ENCODE measurements at places on chromosomes 11 and 22.
A peak's percentile ranks its signal among the peaks of the same experiment; 100 is the strongest.

- H3K36me3 ChIP-seq: peaks cover 65% of the 10 kb centered on the region
- peaks cover 18% of the 10 kb centered on the region for H3K4me1 ChIP-seq
- H3K27ac ChIP-seq: peak overlapping the region; percentile 43
- peak; percentile 83 for DNase-seq
- H3K4me3 ChIP-seq: no peak overlapping the region
These were observed 25.4 kb downstream of the PATL1 start for GRCh38 chr11:59643390-59643789.

DNA sequence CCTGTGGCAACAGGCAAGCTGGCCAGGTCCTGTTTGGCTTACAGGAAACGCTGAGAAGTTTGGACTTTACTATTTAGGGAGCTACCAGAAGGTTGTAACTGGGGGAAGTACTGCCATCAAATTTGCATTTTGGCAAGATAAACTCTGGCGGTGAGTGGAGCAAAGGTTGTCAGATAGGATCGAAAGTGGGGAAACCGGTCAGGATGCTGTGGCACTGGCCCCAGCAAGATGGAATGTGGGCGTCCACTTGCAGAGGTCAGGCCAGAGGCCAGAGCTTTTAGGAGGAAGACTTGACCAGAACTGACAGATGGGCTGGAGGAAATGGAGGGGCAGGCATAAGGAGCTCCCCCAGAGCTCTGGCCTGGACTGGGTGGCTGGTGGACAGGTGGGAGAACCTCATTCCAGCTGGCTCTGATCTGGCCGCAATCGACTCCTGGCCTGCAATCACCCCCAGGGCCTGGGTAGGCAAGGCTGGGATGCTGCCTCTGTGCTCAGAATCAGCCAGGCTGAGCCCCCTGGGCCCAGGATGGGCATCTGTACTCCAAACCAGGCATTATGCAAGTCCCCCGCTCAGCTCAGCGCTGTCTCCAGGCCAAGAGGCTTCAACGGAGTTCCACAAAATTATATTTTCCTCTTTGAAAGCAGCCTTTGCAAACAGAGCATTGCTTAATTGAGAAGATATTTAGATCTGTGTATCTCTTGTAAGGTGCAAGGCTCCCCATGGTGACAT lies 178.3 kb upstream of the NECTIN1 start:
- DNase-seq: no peak
- no peak overlapping the region for H3K27ac ChIP-seq
- H3K4me3 ChIP-seq: no peak overlapping the region
- peaks cover 11% of the 10 kb centered on the region for H3K4me1 ChIP-seq

DNA sequence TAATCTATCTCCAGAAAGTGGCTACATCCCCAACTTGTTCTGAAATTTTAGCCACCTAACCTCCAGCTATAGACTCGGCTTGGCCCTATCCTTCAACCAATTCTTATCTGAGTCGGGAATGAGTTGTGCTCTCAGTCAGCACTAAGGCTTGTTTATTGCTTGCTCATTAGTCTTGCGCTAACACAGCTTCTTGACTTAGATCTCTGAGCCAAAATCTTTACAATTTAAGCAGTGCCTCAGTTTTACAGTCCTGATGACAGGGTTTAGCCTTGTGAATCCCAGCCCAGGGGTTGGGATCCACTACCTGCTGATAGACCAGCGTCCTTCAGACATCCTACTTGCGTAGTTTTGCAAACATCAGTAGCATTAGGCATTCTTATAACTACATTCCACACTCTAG lies 144.6 kb downstream of the NOX4 start:
- H3K27ac ChIP-seq: no peak overlapping the region
- no peak for DNase-seq
- H3K4me3 ChIP-seq: no peak overlapping the region
- H3K27me3 ChIP-seq: no peaks in the 10 kb centered on the region
- no peaks in the 10 kb centered on the region for H3K4me1 ChIP-seq
- H3K36me3 ChIP-seq: no peaks in the 10 kb centered on the region

- peaks cover 21% of the 10 kb centered on the region for H3K27me3 ChIP-seq
- no peaks in the 10 kb centered on the region for H3K36me3 ChIP-seq
- no peak overlapping the region for H3K4me3 ChIP-seq
- no peaks in the 10 kb centered on the region for H3K4me1 ChIP-seq
These were observed 6.2 kb downstream of the MRGPRD start for GRCh38 chr11:68974421-68975194.

- H3K27ac ChIP-seq: peak overlapping the region; percentile 87
- peaks cover 2% of the 10 kb centered on the region for H3K36me3 ChIP-seq
- no peak for DNase-seq
- H3K27me3 ChIP-seq: no peaks in the 10 kb centered on the region
- peaks cover 19% of the 10 kb centered on the region for H3K4me1 ChIP-seq
These were observed 873 bp downstream of the NCAPH2 start for GRCh38 chr22:50508897-50509296.

GRCh38 chr11:126194121-126194543 lies 17.3 kb downstream of the RPUSD4 start:
- no peaks in the 10 kb centered on the region for H3K27me3 ChIP-seq
- no peak overlapping the region for H3K4me3 ChIP-seq
- H3K4me1 ChIP-seq: peaks cover 51% of the 10 kb centered on the region
- H3K27ac ChIP-seq: peak overlapping the region; percentile 52

- no peak overlapping the region for H3K4me3 ChIP-seq
- H3K4me1 ChIP-seq: peaks cover 16% of the 10 kb centered on the region
- no peaks in the 10 kb centered on the region for H3K36me3 ChIP-seq
- H3K27ac ChIP-seq: no peak overlapping the region
These were observed 50.9 kb downstream of the IGF2 start for GRCh38 chr11:2088284-2088683.

DNA sequence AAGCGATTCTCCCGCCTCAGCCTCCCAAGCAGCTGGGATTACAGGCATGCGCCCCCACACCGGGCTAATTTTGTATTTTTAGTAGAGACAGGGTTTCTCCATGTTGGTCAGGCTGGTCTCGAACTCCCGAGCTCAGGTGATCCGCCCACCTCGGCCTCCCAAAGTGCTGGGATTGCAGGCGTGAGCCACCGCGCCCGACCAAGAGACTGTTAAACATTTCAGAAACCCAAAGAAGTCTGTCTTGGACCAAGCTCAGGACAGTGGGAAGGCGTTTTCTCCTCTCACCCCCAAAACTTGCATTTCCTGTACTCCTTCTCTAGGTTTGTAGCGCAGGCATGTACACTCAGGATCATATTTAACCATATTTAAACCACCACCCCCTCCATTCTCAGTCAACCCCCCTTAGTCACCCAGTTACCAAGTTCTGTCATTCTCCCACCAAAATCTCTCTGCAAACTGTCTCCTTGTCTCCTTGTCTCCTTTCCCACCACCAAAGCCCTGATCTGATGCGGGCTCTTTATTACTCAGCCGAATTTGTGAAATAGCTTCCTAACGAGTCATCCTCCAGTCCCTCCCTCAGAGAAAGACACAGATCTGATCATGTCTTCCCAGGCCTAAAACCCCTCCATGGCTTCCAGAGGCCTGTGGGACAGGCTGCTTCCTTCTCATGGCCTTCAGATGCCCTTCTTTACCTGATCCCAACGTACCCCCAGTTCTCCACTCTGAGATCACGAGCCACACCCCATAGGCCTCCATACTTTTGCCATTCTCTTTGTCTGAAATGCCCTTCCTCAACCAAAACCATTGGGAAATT lies 29.0 kb upstream of the CREB3L1 start:
- no peak overlapping the region for H3K27ac ChIP-seq
- peak; percentile 33 for DNase-seq
- H3K4me1 ChIP-seq: peaks cover 51% of the 10 kb centered on the region

- no peak overlapping the region for H3K27ac ChIP-seq
- no peaks in the 10 kb centered on the region for H3K27me3 ChIP-seq
- no peak for DNase-seq
- peaks cover under 1% of the 10 kb centered on the region for H3K4me1 ChIP-seq
- H3K36me3 ChIP-seq: no peaks in the 10 kb centered on the region
- H3K4me3 ChIP-seq: no peak overlapping the region
These were observed 136.2 kb upstream of the SEZ6L start for GRCh38 chr22:26033071-26033470.

GRCh38 chr11:12430351-12430750 lies 53.0 kb downstream of the PARVA start:
- H3K4me1 ChIP-seq: peaks cover 35% of the 10 kb centered on the region
- H3K4me3 ChIP-seq: no peak overlapping the region
- no peaks in the 10 kb centered on the region for H3K27me3 ChIP-seq
- no peak for DNase-seq
- no peak overlapping the region for H3K27ac ChIP-seq

GRCh38 chr11:134583397-134583990 lies 171.5 kb upstream of the B3GAT1 start:
- peaks cover 9% of the 10 kb centered on the region for H3K4me1 ChIP-seq
- no peaks in the 10 kb centered on the region for H3K36me3 ChIP-seq
- no peak overlapping the region for H3K27ac ChIP-seq
- no peak for DNase-seq
- no peak overlapping the region for H3K4me3 ChIP-seq

DNA sequence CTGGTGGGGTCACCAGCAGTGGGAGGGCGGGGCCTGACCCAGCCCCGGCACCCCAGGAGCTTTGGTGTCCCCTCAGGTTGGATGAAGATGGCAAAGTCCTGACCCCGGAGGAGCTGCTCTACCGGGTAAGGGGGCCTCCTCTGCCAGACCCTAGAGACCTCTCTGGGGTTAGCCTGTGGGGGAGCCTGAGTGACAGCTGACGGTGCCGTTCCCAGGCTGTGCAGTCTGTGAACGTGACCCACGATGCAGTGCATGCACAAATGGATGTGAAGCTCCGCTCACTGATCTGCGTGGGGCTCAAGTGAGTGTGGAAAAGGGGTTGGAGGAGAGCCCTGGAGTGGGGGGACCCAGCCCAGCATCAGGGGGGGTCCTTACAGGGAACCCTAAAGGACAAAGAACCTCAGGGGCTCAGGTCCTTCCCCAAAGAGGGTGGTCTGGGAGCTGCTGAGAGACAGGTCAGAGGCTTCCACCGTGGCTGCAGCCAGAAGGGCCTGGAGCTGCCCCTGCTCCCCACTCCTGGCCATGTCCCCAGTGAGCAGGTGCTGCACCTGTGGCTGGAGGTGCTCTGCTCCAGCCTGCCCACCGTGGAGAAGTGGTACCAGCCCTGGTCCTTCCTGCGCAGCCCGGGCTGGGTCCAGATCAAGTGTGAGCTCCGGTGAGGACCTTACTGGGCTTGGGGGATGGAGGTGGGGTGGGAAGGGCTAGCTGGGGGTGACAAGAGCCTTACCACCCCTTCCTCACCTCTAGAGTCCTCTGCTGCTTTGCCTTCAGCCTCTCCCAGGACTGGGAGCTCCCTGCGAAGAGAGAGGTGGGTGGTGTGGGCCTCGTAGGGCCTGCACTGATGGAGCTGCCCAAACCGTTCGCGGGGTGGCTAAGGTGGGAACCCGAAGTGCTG lies 38.6 kb downstream of the SGSM3 start:
- no peak overlapping the region for H3K4me3 ChIP-seq
- H3K36me3 ChIP-seq: peaks cover 14% of the 10 kb centered on the region
- no peak overlapping the region for H3K27ac ChIP-seq
- no peaks in the 10 kb centered on the region for H3K4me1 ChIP-seq

DNA sequence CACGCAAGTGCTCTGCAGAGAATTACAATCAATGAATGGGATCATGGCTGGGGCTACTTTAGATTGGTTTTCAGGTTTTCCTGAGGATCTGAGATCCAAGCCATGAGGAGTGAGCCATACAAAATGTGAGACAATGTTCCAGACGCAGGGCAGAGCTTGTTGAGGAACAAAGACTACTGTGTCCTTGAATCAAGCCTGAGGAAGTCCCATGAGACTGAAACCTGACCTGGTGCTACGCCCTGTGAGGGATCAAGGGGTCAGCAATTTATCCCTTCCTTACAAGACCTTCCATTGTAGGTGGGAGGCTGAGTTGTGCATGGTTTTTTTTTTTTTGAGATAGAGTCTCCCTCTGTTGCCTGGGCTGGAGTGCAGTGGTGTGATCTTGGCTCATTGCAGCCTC lies 2.1 kb downstream of the INCENP start:
- H3K4me1 ChIP-seq: peaks cover 34% of the 10 kb centered on the region
- no peak overlapping the region for H3K27ac ChIP-seq
- H3K4me3 ChIP-seq: 0 out of 2 replicates have a peak overlapping the region, but pooled peaks have one; percentile 4
- no peaks in the 10 kb centered on the region for H3K27me3 ChIP-seq
- H3K36me3 ChIP-seq: peaks cover 14% of the 10 kb centered on the region

DNA sequence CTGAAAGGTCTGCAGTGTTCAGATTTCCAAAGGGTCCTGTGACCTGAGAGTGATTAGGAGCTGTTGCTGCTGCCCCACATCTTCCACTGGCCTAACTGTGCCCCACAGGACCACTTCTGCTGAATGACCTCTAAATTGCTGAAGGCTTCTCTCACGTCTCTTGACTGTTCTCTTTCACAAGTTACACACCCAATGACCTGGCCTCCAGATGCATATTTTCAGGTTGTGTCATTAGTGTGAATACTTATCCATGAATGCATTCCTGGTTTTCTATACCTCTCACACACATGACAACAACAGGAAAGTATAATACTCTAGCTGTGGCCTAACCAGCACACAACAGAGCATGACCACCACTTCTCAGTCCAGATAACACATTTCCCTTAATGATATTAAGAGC lies 15.4 kb downstream of the PRR14L start:
- H3K36me3 ChIP-seq: 0 out of 2 replicates have a peak, but pooled peaks cover 3% of the 10 kb centered on the region
- peak; percentile 29 for DNase-seq
- H3K27me3 ChIP-seq: no peaks in the 10 kb centered on the region
- no peak overlapping the region for H3K4me3 ChIP-seq

- H3K27ac ChIP-seq: no peak overlapping the region
- no peak overlapping the region for H3K4me3 ChIP-seq
- H3K36me3 ChIP-seq: no peaks in the 10 kb centered on the region
These were observed 45.4 kb upstream of the ANO3 start for GRCh38 chr11:26286472-26287066.

- no peak for DNase-seq
- no peak overlapping the region for H3K4me3 ChIP-seq
- no peaks in the 10 kb centered on the region for H3K27me3 ChIP-seq
- H3K27ac ChIP-seq: no peak overlapping the region
- H3K4me1 ChIP-seq: peaks cover 21% of the 10 kb centered on the region
These were observed 7.1 kb downstream of the VSIG10L2 start for GRCh38 chr11:125952973-125953372.

GRCh38 chr22:40121461-40121860 lies 56.3 kb upstream of the TNRC6B start:
- H3K36me3 ChIP-seq: no peaks in the 10 kb centered on the region
- no peak overlapping the region for H3K4me3 ChIP-seq
- H3K4me1 ChIP-seq: no peaks in the 10 kb centered on the region
- no peaks in the 10 kb centered on the region for H3K27me3 ChIP-seq

DNA sequence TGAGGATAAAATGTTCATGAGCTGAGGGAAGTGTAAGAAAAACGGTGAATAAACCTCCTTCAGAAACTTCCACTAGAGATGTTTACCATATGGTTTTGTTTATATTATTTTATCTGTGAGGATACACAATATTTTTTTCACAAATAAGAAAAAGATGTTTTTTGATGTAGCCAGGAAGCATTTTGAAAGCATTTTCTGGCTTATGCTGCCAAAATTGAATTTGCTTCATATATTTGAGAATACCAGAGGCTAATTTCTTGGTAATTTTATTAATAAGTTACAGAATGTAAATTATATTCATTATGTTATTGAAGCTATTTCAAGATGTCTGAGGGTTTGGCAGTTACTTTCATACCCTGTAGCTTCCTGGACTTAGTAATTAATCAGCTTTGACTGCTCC lies 686.6 kb downstream of the LUZP2 start:
- no peak overlapping the region for H3K4me3 ChIP-seq
- H3K27ac ChIP-seq: no peak overlapping the region
- no peaks in the 10 kb centered on the region for H3K4me1 ChIP-seq

GRCh38 chr11:8709002-8709672 lies 26.5 kb downstream of the RPL27A start:
- no peak overlapping the region for H3K4me3 ChIP-seq
- no peaks in the 10 kb centered on the region for H3K27me3 ChIP-seq
- DNase-seq: no peak
- peaks cover 15% of the 10 kb centered on the region for H3K4me1 ChIP-seq

- DNase-seq: peak; percentile 37
- H3K4me1 ChIP-seq: no peaks in the 10 kb centered on the region
- no peaks in the 10 kb centered on the region for H3K36me3 ChIP-seq
- peaks cover 11% of the 10 kb centered on the region for H3K27me3 ChIP-seq
These were observed 55.6 kb upstream of the LYVE1 start for GRCh38 chr11:10623797-10624761.
